ENCODE measurements at places on chromosomes 5 and 9.

GRCh38 chr9:19230355-19231125, at the start of gene DENND4C:
Gene DENND4C, plus strand, starts transcription at chr9:19230693. Its CDS starts 45,482 bp downstream, at chr9:19276175.
- peak; percentile 86 for DNase-seq
- no peaks in the 10 kb centered on the region for H3K27me3 ChIP-seq
- H3K27ac ChIP-seq: peak within 1 kb of the TSS; percentile 94

GRCh38 chr5:167835146-167835545, 456.3 kb upstream of the WWC1 start:
- H3K36me3 ChIP-seq: no peaks in the 10 kb centered on the region
- H3K4me3 ChIP-seq: no peak overlapping the region
- H3K27ac ChIP-seq: no peak overlapping the region
- H3K27me3 ChIP-seq: no peaks in the 10 kb centered on the region

DNA sequence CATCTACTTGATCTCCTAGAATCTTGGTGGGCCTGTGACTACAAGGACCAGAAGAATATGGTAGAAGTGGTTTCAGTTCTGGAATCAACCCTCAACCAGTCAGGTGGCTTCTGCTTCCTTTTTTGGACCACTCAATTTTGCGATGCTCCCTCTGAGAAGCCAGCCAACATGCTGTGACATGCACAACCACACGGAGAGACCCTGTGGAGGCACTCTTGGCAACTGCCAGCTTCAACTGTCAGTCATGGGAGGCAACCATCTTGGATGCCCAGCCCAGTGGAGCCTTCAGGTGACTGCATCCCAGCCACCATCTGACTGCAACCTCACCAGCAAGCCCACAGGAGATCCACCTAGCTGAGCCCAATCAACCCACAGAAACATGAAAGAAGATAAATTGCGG, 137.3 kb downstream of the FAM114A2 start:
- no peaks in the 10 kb centered on the region for H3K27me3 ChIP-seq
- no peaks in the 10 kb centered on the region for H3K36me3 ChIP-seq
- H3K27ac ChIP-seq: no peak overlapping the region
- no peak for DNase-seq

GRCh38 chr9:131950487-131950886, 129.2 kb downstream of the MED27 start:
- H3K27me3 ChIP-seq: no peaks in the 10 kb centered on the region
- peaks cover 15% of the 10 kb centered on the region for H3K4me1 ChIP-seq
- no peak for DNase-seq
- no peak overlapping the region for H3K4me3 ChIP-seq
- H3K36me3 ChIP-seq: no peaks in the 10 kb centered on the region

DNA sequence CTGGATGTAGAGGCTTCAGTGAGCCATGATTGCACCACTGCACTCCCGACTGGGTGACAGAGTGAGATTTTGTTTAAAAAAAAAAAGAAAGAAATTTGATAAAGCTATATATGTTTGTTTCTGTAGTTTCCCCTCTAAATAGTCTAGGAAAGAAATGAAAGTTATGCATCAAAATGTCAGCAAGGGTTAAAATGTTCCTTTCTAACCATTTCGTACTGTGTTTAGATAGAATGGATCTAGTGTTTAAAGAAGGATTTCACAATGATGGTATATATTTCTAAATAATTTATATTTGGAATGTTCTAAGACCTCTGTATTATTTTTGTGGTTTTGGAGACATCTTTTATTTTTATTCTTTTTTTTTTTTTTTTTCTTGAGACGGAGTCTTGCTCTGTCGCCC, 22.7 kb downstream of the TEK start:
- no peaks in the 10 kb centered on the region for H3K36me3 ChIP-seq
- no peaks in the 10 kb centered on the region for H3K27me3 ChIP-seq
- H3K27ac ChIP-seq: no peak overlapping the region
- no peak overlapping the region for H3K4me3 ChIP-seq
- H3K4me1 ChIP-seq: no peaks in the 10 kb centered on the region
- no peak for DNase-seq

- no peaks in the 10 kb centered on the region for H3K36me3 ChIP-seq
- no peak overlapping the region for H3K27ac ChIP-seq
- H3K27me3 ChIP-seq: no peaks in the 10 kb centered on the region
- no peak overlapping the region for H3K4me3 ChIP-seq
Observed at GRCh38 chr5:23994581-23995370, 487.4 kb downstream of the PRDM9 start.

DNA sequence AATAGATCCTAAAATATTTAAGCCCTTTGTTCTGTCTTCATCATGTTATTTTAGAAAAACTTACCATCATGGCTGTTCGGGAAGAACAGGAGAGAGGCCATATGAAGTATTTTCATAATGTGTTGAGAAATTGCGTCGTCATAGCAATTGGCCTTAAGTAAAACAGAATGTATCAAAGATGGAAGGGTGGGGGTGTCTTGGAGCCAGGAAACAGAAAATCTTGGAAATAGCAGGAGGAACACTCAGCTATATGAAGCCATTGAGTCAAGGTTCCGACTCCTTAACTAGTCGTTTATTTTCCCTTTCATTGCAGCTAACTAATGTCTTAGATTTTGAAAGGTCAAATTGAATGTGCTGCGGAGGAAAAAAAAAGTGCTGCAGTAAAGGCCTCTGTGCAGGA, 1.3 kb downstream of the SPTAN1 start:
- no peaks in the 10 kb centered on the region for H3K36me3 ChIP-seq
- no peak overlapping the region for H3K27ac ChIP-seq
- H3K4me1 ChIP-seq: peaks cover 35% of the 10 kb centered on the region
- no peak for DNase-seq
- no peaks in the 10 kb centered on the region for H3K27me3 ChIP-seq

DNA sequence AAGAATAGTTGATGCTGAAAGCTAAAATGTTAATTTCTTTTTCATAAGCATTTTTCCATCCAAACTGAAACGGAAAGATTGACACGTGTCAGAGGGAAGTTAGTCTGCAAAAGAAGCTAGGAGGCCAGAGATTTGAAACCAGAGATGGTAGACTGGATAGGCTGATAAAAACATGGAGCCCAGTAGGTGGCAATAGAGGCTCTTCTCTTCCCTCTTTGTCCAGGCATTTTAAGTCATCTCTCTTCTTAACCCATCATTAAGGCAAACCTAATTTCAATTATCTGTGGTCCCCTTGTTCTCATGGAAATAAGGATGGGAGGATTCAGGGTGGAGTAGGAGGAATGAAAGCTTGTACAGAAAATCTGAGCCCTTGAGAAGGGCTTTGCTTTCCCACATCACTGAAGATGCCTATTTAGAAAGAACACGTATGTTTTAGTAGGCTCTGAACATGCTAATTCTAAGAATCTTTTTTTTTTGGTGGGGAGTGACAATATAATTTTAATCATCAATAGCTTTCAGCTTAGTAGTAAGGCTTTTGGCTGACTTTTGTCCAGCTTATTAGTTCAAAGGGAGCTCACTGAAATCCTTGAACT, 66.6 kb downstream of the ZNF474 start:
- H3K4me1 ChIP-seq: peaks cover 19% of the 10 kb centered on the region
- peaks cover 12% of the 10 kb centered on the region for H3K27me3 ChIP-seq
- no peak overlapping the region for H3K27ac ChIP-seq
- H3K36me3 ChIP-seq: no peaks in the 10 kb centered on the region
- DNase-seq: peak; percentile 12

DNA sequence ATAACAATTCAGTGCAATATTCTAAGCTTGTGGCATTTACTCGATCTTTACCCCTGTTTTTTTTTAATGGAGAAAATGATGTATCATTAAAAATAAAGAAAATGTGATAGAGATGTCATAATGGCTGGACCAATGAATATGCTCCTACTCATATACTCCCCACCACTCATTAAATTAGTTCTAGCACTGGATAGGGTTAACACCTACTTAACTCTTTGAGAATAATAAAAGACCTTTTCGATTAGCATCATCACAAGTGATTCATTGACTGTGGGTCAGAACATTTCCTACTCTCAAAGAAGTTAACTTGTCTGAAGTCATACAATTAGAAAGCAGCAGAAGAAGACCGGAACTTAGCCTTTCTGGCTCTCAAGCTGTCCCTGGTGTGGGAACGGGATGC, 31.6 kb upstream of the RANBP6 start:
- no peak overlapping the region for H3K4me3 ChIP-seq
- DNase-seq: no peak
- H3K27me3 ChIP-seq: peaks cover 23% of the 10 kb centered on the region
- no peak overlapping the region for H3K27ac ChIP-seq
- H3K4me1 ChIP-seq: no peaks in the 10 kb centered on the region
- no peaks in the 10 kb centered on the region for H3K36me3 ChIP-seq

- H3K36me3 ChIP-seq: no peaks in the 10 kb centered on the region
- peak overlapping the region; percentile 11 for H3K4me3 ChIP-seq
Observed at GRCh38 chr9:91427873-91428272, 4.2 kb upstream of the NFIL3 start.

DNA sequence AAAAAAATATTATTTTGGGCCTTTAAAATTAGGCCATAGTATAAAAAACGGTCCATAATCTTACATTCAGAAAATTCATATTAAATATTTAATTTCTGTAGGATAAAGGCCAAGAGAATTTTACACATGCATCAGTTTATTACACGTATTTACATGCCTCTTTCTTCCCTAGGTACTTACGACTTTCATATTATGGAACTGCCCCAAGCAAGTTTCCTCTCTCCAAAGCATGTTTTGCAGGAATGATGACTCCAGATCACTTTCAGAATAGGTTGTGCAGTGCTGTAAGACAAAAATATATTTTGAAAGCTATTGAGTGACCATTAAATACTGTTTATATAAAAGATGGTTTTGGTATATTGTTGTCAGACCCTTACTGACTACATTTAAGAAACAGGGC, 61.8 kb downstream of the WDR36 start:
- H3K4me1 ChIP-seq: no peaks in the 10 kb centered on the region
- DNase-seq: no peak
- H3K36me3 ChIP-seq: no peaks in the 10 kb centered on the region

DNA sequence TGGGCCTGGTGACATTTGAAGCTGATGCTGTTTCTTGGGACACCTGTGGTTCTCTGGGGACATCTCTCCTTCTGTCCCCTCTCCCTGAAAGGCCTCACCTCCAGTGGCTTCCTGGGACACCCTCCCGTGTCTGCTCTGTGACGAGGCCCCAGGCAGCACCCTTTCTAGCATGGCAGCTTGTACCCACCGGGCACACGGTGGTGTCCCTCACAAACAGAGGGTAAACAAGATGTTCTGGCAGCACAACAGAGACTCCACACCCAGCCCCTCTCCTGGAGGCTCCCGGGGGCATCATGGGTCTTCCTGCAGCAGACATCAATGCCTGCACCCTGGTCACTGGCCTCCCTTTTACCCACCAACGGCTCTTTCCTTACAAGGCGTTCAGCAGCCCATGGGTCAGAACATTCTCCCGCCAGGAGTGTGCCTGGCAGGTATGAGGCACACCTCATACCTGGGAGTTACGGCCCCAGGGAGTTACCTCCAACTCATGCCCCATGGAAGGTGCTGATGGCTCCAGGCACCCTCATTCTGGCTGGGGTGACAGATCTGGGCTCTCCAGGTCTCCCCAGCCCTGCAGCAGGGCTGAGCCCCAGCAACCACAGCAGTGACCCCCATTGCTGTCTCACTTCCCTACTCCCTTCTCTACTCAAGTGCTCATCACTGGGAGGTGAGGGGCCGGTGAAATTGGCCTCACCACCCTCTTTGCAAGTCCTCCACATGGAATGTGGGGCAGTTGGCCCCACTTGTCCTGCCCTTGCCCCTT, 51.1 kb downstream of the BARX1 start:
- no peaks in the 10 kb centered on the region for H3K36me3 ChIP-seq
- no peak overlapping the region for H3K27ac ChIP-seq
- no peak overlapping the region for H3K4me3 ChIP-seq
- no peak for DNase-seq
- no peaks in the 10 kb centered on the region for H3K27me3 ChIP-seq

DNA sequence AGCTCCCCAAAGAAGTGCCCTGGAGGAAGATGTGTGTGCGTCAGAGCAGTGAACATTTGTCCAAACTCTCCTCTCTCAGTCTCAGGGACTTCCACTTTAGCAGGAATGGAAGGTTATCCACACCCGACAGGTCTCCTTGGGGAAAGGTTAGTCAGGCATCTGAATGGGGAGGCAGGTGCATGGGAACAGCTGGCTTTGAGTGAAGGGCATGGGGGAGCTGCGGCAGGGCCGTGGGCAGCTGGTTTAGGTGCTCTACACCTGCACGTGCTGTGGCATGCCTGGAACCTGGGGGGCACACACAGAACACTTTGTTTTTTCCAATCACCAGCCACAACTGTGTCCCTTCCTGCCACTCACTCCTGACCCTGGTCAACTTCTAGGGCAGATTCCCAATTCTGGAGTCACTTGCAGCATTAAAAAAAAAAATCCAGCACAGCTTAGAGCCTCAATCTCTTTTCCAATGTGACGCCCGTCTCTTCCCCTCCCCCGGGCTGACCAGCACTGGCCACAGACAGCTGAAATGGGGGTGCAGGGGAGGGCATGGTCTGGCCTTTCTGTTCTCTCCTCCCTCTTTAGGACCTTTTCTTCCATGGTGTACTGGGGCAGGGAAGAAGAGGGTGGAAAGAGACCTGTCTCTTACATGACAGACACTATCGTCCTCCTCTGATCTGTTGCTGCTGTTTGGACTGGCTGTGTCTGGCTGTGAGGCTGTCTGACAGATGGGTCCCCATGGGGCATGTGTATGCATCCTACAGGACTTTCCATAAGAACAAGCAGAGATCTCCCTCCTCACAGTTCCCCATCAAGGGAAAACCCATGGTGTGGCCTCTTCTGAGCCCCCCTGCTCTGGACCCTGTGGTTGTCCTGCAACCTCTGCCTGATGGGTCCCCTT, 9.5 kb upstream of the IL3 start:
- DNase-seq: no peak
- peak overlapping the region; percentile 21 for H3K27ac ChIP-seq
- no peaks in the 10 kb centered on the region for H3K4me1 ChIP-seq
- H3K4me3 ChIP-seq: no peak overlapping the region
- no peaks in the 10 kb centered on the region for H3K36me3 ChIP-seq

DNA sequence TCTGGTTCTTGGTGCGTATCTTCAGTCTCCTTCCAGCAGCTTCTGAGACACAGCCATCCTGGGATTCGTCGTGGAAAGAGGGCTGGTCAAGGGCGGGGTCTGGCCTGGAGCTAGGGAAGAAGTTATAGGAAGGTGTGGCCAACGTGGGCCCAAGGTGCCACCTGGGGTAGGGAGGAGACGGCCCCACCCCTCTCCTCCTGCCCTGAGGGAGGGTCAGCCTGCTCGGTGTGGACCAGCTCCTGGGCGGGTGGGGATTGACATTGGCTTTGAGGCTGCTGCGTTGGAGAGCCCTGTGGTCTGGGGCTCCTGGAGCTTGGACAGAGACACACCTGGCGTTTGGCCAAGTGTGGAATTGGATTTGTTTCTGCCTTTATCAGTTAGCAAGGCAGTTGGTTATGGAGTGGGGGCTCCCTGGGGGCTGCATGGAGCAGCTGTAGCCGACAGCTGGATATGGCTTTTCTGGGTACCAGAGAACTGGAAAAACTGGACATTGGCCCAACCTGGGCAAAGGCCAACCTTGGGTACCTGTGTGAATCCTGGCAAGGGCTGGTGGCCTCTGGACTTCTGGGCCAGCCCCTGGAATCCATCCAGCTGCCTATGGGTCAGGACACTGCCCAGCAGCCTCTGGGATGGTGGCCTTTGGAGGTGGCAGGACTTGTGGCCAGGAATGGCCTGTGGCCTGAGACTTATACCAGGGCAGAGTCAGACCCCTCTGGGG, 75.7 kb upstream of the PPP1R26 start:
- H3K27me3 ChIP-seq: peaks cover 4% of the 10 kb centered on the region
- no peak for DNase-seq
- H3K36me3 ChIP-seq: no peaks in the 10 kb centered on the region
- H3K4me1 ChIP-seq: no peaks in the 10 kb centered on the region
